ENCODE measurements at places on chromosomes 5 and 9.

DNA sequence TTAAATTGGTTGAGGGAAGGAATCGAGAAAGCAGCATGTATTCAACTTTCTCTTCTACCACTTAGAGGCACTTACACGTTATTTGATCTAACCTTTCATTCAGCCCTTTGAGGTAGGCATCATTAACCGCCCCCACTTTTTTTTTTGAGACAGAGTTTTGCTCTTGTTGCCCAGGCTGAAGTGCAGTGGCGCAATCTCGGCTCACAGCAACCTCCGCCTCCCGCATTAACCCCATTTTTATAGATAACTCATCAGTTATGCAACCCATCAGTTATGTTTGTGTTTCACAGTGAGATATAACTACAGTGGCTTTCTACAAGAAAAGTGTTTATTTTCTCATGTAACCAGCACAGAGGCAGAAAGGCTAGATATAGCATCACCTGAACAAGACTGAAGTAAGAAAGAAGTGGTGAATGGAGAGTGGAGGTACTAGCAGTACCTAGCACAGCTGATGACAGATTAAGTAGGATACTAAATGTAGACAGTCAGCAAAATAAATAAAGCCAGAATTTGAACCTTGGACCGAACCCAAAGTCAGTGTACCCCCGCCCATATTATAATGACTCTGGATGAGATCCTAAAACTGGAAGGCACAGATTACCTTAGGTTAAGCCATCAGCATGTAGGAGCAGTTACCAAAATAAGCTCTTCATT, 91.2 kb downstream of the PJA2 start:
- DNase-seq = no peak

DNA sequence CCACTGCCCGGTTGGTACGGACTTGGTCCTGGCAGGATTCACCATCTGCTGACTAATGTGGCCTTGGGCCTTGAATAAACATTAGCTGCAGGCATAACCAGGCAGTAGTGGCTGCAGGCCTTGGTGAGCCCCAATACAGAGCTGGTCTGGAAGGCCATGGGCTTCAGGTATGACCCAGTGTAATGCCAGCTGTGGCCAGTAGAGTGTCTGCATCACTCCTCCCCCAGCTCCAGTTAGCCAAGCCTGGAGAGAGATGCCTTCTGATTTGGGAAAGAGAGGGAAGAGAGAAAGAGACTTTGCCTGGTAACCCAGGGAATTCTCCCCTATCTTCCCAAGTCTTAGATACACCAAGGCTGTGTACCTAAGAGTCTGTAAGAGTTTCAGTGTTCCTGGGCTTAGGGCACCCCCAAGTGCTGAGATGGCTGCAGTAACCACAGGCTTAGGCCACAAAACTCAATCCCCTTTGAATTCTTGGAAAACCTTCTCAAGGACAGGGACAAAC, 5.6 kb upstream of the C5 start:
- no peak for DNase-seq

DNA sequence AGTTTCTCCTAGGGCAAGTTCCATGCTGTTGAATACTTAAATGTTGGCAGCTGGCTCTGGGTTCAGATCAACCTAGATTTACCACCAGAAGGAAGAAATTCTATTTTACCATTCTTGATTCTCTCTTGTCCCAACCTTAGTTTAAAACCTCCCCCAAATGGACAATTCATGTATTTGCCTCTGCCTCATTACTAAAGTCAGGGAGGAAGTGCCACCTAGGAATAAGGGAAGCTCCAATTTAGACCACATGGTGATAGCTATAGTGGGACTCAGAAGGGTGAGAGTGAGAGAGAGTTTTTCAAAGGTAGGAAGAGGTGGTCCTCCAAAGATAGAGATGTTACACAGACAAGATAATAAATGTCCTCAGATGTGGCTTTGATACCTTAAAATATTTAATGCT, 53.4 kb upstream of the PAM start:
- DNase-seq = no peak

DNA sequence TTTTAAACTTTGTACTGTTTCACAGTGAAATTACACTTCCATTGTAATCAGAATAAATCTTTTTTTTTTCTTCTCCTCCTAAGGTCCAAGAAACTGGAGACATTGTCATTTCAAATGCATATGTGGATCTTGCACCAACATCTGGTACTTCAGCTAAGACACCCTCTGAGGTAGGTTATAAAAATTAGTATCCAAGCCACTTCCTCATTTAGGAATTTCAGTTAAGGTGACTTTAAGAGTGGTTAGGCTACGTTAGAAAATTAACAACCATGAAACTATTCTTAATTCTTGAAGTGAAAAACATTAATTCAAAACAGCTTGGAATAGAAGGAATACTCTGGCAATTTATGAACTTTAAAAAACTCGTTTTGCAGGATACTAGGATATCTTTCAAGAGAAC, 77.5 kb downstream of the HSD17B4 start:
- DNase-seq = no peak

DNA sequence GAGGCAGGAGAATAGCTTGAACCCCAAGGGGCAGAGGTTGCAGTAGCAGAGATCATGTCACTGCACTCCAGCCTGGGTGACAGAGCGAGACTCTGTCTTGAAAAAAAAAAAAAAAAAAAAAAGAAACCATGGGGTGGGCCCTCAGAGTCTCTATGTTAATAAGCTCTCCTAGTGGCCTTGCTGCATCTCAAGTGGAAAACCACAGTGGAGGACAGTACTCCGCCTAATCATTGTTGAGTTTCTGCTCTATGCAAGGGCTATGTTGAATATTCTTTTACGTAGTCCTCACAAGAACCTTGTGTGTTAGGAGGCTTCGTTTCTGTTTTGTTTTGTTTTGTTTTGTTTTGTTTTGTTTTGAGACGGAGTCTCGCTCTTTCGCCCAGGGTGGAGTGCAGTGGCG, 48.9 kb downstream of the TJP2 start:
- no peak for DNase-seq

GRCh38 chr9:98150721-98151120, 31.7 kb upstream of the TRIM14 start:
- DNase-seq = no peak

All from liver (tissue), 10 donors.